ENCODE measurements at places on chromosomes 7 and 10.

GRCh38 chr10:55704950-55705349, 656.1 kb downstream of the ZWINT start:
- no peak overlapping the region for H3K27ac ChIP-seq
- no peaks in the 10 kb centered on the region for H3K36me3 ChIP-seq
- no peak overlapping the region for H3K4me3 ChIP-seq
- H3K4me1 ChIP-seq, result no peaks in the 10 kb centered on the region
- H3K27me3 ChIP-seq, result no peaks in the 10 kb centered on the region

DNA sequence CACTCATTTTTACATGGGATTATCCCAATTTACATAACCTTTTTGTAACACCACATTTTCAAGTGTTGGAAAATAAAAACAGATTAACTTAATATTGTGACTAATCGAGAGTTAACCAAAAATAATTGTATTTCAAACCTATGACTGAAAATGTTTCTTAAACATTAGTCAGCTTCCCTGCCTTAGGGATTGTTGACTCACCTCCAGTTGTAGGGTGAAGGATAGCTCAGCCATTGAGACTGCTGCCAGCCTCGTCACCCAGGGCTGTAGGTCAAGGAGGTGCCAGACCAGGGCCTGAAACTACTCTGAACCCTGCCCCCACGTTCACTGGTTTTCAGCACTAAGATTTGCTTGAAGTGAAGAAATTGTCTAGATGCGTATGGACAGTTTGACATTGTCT, 351.2 kb downstream of the GFRA1 start:
- H3K27me3 ChIP-seq, result no peaks in the 10 kb centered on the region
- DNase-seq, result peak; percentile 64
- H3K4me3 ChIP-seq, result no peak overlapping the region

DNA sequence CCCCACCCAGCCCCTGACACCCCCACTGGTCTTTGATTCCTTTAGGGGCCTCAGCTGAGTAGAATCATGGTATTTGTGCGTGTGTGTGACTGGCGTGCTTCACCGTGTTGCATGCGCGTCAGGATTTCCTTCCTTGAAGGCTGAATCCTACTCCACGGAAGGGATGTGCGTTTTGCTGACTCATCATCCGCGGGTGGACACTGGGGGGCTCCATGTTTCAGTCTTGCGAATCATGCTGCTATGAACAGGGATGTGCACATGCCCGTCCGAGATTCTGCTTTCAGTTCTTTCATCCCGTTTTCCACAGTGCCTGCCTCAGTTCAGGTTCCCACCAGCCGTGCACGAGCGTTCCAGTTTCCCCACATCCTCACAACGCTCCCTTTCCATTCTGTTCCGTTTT, 20.9 kb upstream of the JAKMIP3 start:
- DNase-seq, result no peak
- H3K27me3 ChIP-seq, result peaks cover 2% of the 10 kb centered on the region
- no peaks in the 10 kb centered on the region for H3K36me3 ChIP-seq
- H3K4me3 ChIP-seq, result no peak overlapping the region
- H3K27ac ChIP-seq, result no peak overlapping the region

DNA sequence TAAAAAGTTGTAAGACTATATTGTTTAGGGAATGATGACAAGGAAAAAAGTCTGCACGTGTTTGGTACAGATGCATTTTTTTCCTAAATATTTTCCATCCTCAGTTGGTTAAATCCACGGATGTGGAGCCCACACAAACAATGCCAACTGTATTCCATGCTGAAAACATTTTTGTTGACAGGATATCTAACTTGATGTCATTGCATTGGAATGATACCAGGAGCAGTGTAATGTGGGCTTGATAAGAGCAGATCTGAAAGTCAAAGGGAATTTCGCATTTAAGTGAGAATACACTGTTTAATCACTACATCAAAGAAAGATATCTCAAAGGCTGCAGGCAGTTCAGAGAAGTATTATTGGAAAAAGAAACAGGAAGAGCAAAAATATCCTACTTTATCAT, 49.5 kb upstream of the TMEM140 start:
- no peaks in the 10 kb centered on the region for H3K4me1 ChIP-seq
- no peak overlapping the region for H3K27ac ChIP-seq
- no peaks in the 10 kb centered on the region for H3K36me3 ChIP-seq
- H3K4me3 ChIP-seq, result no peak overlapping the region

- peaks cover 17% of the 10 kb centered on the region for H3K4me1 ChIP-seq
- peaks cover 11% of the 10 kb centered on the region for H3K36me3 ChIP-seq
- no peaks in the 10 kb centered on the region for H3K27me3 ChIP-seq
- DNase-seq, result no peak
- no peak overlapping the region for H3K4me3 ChIP-seq
These were observed 238.8 kb downstream of the FANK1 start for GRCh38 chr10:126135177-126135576.

GRCh38 chr10:70558871-70559810, 43.4 kb downstream of the PRF1 start:
- H3K27ac ChIP-seq, result no peak overlapping the region
- no peak overlapping the region for H3K4me3 ChIP-seq
- peaks cover 13% of the 10 kb centered on the region for H3K4me1 ChIP-seq
- H3K27me3 ChIP-seq, result no peaks in the 10 kb centered on the region
- peak; percentile 45 for DNase-seq
- no peaks in the 10 kb centered on the region for H3K36me3 ChIP-seq

DNA sequence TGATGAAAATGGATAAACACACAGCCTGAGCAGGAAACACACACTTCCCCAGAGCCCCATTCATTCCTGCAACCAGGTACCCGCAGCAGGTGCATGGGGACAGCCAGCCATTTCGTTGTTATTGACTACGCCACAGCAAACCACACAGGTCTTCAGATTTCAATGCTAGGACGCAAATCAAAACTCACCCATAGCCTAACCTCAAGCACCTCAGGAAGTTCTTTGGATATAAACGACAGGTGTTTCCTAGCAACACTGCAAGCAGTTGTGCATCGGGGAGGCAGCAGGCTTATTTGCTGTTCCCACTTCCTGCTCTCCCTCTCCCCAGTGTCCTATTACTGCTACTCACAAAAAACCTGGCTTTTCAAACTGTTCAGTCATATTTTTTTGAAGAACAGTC, 176.5 kb upstream of the FRMD4A start:
- no peaks in the 10 kb centered on the region for H3K4me1 ChIP-seq
- no peak overlapping the region for H3K4me3 ChIP-seq
- no peak overlapping the region for H3K27ac ChIP-seq
- DNase-seq, result no peak
- no peaks in the 10 kb centered on the region for H3K27me3 ChIP-seq

DNA sequence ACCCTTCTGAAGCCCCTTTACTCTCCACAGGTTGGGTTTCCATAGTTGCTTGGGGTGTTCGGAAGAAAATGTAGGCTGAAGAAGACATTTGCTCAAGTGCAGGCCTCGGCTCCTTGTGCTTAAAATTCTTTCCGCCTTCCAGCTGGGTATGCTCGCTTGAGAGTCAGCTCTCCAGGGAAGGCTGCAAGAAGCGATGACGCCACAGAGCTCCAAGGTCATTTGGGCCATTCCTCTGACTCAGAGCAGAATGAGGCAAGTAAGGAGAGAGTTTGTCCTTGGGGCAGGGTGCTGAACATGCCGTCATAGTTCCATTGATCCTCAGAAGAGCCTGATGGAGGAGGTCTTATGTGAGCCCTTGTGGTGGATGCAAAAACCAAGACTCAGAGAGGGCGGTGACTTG, 27.4 kb upstream of the HSPA12A start:
- H3K36me3 ChIP-seq, result no peaks in the 10 kb centered on the region
- H3K27me3 ChIP-seq, result no peaks in the 10 kb centered on the region
- no peak overlapping the region for H3K4me3 ChIP-seq

DNA sequence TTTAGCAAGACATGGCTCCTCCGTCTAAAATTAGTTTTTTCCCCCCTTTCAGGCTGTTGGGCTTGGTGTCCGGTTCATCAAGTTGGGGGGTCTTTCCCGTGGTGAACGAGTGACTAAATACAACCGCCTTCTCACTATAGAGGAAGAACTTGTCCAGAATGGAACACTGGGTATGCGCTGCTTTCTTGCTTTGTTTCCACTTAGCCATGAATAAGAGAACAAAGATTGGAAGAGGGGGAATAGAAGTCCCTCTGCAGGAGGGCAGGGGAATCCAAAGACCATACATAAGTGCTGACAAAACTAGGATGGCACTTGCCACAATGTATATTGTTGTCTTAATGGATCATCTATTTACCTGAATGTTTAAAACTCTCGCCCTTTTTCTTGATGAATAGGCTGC, 30.5 kb downstream of the ENO4 start:
- no peak overlapping the region for H3K27ac ChIP-seq
- H3K4me1 ChIP-seq, result no peaks in the 10 kb centered on the region
- no peaks in the 10 kb centered on the region for H3K27me3 ChIP-seq
- no peaks in the 10 kb centered on the region for H3K36me3 ChIP-seq
- DNase-seq, result no peak

- peaks cover 5% of the 10 kb centered on the region for H3K27me3 ChIP-seq
- H3K4me1 ChIP-seq, result peaks cover 1% of the 10 kb centered on the region
- DNase-seq, result no peak
These were observed 5.5 kb downstream of the OGDHL start for GRCh38 chr10:49756641-49757040.

DNA sequence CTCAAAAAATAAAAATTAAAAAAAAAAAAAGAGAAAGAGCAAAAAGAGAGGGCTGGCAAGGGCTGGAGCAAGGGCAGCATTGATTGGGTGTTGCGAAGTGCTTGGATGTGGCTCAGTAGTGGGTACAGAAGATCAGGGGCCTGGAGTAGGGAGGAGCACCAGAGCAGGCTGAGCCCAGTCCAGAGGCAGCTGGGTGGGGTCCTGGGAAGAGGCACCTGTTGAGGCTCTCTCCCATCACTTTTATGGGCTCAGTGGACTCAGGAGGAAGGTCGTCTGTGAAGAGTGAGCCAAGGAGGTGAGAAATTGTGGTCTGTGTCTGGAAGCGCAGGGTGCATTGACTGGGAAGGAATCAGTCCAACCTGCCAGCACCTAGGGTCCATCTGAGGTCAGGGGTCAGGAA, 11.8 kb upstream of the ZMIZ2 start:
- H3K27ac ChIP-seq, result no peak overlapping the region
- DNase-seq, result no peak
- no peak overlapping the region for H3K4me3 ChIP-seq
- H3K27me3 ChIP-seq, result no peaks in the 10 kb centered on the region

GRCh38 chr7:141325275-141325674, 225.9 kb upstream of the AGK start:
- no peak overlapping the region for H3K4me3 ChIP-seq
- no peaks in the 10 kb centered on the region for H3K4me1 ChIP-seq
- no peaks in the 10 kb centered on the region for H3K36me3 ChIP-seq
- H3K27me3 ChIP-seq, result no peaks in the 10 kb centered on the region
- no peak for DNase-seq

DNA sequence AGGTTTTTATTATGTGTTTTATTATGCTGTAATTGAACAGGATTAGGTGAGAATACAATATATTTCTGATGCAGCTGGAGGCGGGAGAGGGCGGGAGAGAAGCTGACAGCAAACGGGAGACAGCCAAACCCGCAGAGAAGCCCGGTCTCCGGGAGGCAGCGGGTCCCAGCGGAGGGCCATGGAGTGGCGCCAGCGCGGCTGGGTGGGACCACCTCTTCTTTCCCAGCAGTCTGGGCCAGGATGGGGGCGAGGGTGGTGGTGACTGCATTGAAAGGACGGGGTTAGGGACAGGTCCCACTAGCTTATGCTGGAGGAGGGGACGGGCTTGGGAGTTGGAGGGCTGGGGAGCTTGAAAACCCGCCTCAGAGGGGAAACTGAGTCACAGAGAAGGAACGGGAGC, 14.5 kb upstream of the KAZALD1 start:
- no peaks in the 10 kb centered on the region for H3K36me3 ChIP-seq

- H3K27ac ChIP-seq, result no peak overlapping the region
- no peaks in the 10 kb centered on the region for H3K36me3 ChIP-seq
- H3K4me1 ChIP-seq, result peaks cover 16% of the 10 kb centered on the region
- H3K4me3 ChIP-seq, result no peak overlapping the region
These were observed 600 bp upstream of the LGI1 start for GRCh38 chr10:93757136-93757535.

DNA sequence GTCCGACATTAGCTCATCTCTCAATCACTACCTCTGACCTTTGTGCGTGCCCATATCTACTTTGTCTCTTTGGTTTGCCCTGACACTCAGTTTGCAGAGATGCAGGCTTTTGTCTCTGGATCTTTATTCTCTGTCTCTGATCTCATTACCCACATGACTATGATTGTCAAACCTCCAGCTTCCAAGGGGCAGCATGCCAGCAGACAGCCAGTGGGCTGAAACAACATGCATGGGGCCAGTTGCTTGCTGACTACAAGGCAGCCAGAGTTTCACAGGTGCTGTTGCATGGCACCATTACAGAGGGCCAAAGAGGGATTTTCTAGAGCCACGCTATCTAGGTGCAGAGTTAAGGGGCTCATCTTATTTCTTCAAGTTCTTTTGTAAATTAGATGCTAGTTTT, 146.2 kb downstream of the SPAG6 start:
- peaks cover 5% of the 10 kb centered on the region for H3K27me3 ChIP-seq
- H3K27ac ChIP-seq, result no peak overlapping the region
- no peak for DNase-seq
- no peaks in the 10 kb centered on the region for H3K4me1 ChIP-seq

- H3K4me1 ChIP-seq, result no peaks in the 10 kb centered on the region
- no peak overlapping the region for H3K4me3 ChIP-seq
- H3K36me3 ChIP-seq, result no peaks in the 10 kb centered on the region
- H3K27ac ChIP-seq, result no peak overlapping the region
These were observed 225.7 kb upstream of the NPVF start for GRCh38 chr7:25454020-25454419.

- no peak overlapping the region for H3K27ac ChIP-seq
- no peak for DNase-seq
- H3K36me3 ChIP-seq, result no peaks in the 10 kb centered on the region
- H3K27me3 ChIP-seq, result no peaks in the 10 kb centered on the region
- H3K4me1 ChIP-seq, result peaks cover 13% of the 10 kb centered on the region
These were observed 485.3 kb upstream of the GALNT17 start for GRCh38 chr7:70646536-70647248.

- H3K27ac ChIP-seq, result peak overlapping the region; percentile 62
- DNase-seq, result peak; percentile 90
- peaks cover 38% of the 10 kb centered on the region for H3K36me3 ChIP-seq
These were observed 34.6 kb downstream of the RHEB start for GRCh38 chr7:151484971-151485707.

DNA sequence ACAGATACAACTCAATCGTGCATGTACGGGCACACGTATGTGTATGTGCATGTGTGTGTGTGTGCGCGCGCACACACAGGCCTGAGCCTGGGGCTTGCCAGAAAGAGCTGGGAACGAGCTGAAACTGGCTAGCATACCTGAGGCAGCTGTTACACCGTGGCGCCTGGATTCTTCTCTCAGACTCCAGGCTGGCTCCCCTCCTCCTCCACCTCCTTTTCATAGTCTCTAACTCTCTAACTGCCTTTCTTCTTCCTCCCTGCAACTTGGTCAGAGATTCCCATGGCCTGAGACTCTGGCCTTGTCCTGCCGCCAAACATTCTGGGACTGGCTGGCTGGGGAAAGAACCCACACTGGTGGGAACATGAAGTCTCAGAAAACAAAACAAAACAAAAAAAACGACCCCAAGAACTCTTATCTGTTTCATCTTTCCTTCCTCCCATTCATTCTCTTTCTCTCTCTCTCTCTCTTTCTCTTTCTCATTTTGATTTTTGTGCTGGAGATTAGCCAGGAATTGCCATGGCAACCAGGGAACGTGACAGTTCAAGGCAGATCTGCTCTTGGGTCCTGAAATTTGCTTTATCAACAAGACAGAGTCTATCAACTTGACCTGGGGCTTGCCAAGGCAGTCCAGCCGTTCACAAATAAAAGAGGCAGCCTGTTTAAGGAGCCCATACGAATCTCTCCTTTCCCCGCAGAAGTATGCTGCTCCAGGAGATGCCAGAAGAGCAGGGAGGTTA, 76.8 kb upstream of the SEM1 start:
- DNase-seq, result no peak
- H3K27ac ChIP-seq, result no peak overlapping the region
- H3K27me3 ChIP-seq, result no peaks in the 10 kb centered on the region
- H3K4me1 ChIP-seq, result no peaks in the 10 kb centered on the region
- no peak overlapping the region for H3K4me3 ChIP-seq

- no peak overlapping the region for H3K27ac ChIP-seq
- no peaks in the 10 kb centered on the region for H3K36me3 ChIP-seq
- DNase-seq, result peak; percentile 41
- H3K4me3 ChIP-seq, result no peak overlapping the region
These were observed 155.2 kb downstream of the DGKI start for GRCh38 chr7:137691566-137691965.
